M059J (cell line): ENCODE measurements at places on chromosomes 2 and 18.

DNA sequence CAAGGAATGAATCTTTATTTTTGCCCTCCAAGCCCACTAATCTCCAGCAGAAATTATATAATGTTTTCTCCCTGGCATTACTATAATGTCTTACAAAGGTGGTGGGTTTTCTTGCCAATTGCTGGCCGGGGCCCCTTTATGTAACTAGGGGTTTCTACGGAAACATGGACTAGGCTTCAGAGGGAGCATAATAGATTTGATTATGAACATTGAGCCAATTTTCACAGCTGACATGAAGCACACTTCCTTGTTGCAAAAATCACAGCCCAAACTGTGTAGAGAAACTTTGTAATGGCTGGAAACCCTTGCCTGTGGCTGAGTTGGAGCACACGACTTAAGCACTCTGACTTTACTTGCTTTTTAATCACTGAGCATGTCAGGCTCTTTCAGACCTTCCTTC is 3.8 kb upstream of the CYRIA start:
- no peak for DNase-seq

- DNase-seq = no peak
Observed at GRCh38 chr2:204738721-204739120, 193.4 kb downstream of the PARD3B start.

GRCh38 chr2:100893392-100894104 is 73.6 kb downstream of the NPAS2 start:
- DNase-seq = peak; percentile 72

DNA sequence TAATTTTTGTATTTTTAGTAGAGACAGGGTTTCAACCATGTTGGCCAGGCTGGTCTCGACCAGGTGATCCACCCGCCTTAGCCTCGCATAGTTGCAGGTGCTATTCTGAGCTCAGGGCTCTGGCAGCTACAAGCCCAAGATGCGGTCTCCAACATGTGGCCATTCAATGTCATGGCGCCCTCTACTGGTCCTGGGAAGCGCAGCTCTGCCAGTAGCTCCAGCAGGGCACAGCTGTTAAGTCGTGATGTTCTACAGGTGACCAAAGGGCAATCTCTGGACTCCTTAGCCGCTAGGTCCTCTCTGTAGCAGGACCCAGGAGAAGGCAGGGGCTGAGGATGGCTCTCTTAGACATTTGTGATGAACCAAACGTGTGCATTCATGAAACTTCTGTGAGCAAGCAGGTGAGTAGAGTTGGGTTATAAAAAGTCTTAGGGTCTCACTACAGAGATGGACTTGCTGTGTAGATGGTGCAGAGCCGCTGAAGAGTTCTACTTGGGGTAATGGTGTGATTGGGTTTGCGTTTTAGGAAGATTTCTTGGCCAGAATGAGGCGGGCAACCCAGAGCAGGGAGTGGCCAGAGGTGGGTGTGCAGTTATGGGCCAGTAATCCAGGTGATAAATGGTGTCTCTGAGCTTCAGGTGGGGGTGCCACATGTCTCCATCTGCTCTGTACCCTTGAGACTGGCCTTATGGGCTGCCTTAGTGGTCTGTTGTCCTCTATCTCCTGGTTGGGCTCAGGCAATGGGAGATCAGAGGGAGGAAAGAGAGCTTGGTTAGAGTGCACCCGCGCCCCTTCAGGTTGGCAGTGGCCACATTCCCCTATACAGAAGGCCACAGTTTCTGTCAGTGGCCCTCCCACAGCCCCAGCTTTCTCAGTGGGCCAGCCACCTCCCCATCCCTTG is 31.0 kb downstream of the IL37 start:
- peak; percentile 78 for DNase-seq

DNA sequence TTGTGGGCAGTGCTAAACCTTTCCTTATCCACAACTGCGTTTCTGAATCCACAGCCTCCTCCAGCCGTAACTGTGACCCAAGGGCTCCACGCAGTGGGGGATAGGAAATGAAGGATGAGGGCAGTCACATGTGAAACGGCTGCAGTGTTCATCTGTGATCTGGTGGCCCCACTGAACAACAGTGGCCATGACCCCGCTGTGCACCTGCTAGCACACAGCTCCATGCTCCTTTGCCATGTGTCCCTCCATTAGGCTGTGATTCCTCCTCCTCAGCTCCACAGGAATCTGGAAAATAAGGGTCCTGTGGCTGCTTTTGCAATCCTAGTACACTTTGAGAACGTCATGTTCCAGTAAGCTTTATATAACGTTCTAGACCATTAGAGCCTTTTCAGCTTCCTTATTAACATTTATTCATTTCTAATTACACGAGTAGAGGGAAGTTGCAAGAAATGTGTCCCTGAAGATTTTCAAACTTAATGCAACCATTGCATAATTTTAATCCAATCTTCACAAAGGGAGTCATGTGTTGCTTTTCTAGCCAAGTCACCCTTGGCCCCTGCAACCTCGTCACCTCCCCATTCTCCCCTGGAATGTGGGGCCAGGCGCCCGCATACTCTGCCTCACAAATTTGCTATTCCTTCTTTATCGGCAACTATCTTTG is 7.1 kb upstream of the NAPG start:
- peak; percentile 51 for DNase-seq

GRCh38 chr2:25176541-25177181 is 8.3 kb upstream of the POMC start:
- no peak for DNase-seq

DNA sequence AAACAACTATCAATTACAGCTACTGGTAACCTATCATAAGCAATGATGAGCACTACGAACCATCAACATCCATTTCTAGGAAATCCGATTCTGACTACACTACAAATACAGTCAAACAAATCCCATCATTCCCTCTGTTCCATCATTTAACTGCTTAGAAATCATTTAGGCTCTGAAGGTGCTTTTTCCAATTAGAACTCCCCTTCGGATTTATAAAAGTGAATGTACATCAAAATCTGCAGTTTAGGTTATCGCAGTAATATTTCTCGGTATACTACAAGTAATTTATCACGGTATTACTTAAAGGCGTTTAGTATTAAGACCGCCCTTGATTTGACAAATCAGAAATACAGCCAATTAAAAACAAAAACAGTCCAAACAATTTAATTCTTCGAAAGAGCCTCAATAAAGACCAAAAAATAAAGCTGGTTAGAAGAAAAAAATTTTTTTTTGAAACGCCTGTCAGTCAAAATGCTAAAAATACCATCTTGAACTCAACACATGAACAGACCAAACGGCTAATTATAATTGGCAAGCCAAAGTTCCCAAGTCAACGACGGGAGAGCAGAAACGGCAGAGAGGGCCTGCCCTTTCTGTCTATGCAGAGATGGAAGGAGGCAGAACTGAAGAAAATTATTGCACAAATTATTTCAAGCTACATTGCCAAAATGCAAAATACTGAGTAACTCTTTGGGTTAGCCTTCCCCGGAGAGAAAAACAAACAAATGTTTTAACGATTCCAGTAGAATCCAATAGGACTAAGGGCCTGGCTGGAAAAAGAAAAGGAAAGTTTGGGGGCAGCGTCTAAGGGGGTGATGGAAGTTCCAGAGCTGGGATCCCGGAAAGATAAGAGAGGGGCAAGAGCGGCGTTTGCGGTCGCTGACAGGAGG is 1.2 kb downstream of the VPS54 start:
- DNase-seq = peak; percentile 56

DNA sequence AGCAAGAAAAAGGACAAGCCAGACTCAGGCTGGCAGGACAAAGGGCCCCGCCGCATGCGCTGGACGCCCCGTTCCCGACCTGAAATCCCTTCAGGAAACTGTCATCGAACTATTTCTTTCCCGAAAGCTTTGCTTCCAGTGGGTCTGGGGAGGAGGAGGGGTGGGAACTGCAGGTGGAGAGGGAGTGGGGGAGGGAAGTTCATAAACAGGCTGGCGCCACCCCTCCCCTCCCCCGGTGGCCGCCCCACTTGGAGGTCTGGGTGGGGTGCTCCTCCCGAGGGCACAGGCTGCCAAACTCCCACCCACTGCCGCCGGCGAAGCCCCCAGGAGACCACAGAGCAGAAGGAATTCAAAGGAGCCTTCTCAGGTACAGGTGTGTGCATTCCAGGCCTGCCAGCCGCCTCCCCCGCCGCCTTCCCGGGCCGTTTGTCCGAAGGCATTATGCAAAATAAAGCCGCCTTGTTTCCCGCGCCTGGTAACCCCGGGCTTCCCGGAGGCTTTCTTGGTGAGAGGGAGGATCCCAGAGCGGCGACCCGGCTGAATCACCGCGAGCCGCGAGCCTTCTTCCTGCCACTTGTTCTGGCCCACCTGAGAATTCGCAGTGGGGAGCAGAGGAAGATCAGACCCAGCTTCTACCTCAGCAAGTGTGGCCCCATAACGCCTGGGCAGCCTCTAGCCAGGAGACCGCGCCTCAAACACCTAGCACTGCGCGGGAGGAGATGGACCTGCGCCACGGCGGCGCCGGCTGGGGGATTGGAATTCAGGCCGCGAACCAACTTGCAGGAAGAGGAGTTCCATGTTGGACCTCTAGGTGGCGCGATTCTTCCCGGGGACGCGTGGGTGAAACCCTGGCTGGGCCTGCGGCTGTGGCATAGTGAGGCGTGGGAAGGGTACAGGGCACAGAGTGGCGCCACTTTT is 101.9 kb downstream of the FOXI3 start:
- no peak for DNase-seq

DNA sequence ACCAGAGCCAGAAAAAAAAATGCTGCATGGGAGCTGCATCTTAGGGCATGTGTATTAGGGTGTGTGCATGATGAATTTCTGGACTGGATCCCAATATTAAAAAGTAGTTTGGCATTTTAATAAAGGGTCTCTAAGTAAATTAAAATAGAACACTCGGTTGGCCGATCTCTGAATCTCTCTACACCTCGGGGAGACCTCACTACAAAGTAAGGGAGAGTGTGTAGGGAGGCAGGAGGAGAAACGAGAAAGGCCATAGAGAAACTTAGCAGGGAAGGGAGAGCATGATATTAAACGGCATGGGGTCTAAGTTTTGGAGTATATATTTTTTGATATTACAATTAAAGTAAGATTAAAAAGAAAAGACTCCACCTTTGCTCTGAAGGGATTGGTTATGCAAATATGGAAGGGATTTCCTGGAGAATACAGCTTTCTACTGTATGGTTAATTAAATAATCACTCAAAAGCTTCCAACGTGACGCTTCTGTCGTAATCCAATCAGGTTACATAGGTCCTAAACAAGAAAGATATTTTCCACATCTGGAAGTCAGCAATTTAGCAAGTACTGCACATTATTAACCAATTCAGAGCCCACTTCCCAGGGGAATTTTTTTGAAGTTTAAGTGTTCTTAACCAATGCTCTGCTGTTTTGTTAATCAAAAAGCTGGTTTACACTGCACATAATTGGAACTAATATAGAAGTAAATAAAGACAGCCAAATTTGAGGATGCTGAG is 1.0 kb upstream of the ZEB2 start:
- DNase-seq = no peak

GRCh38 chr2:32425719-32426141 is 68.9 kb downstream of the BIRC6 start:
- DNase-seq = peak; percentile 61

DNA sequence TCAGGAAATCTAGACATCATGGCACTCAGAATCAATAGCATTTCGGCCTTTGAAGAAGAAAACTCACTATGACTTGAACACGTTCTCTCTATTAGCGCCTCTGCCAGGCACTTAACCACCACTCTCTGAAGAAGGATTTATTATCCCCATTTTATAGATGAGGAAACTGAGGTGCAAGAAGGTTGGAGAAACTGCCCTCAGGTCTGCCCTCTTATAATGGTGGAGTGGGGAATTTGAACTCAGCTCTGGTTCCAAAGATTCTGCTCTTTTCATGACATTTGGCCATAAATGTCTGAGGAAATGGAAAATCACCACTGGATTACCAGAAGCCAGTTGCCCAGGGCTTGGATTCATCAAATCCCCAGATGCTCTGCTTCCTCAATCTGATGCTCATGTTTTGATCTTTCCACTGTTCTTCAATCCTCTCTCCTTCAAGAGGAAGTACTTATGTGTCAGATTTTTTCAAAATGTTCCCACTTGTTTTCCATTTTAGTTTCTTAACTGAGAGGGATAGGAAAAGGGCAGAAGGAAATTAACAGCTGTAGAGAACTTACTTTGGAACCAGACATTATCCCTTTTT is 68.1 kb downstream of the ANTXR1 start:
- no peak for DNase-seq

- DNase-seq = no peak
Observed at GRCh38 chr2:121272596-121272995, 12.4 kb downstream of the TFCP2L1 start.

DNA sequence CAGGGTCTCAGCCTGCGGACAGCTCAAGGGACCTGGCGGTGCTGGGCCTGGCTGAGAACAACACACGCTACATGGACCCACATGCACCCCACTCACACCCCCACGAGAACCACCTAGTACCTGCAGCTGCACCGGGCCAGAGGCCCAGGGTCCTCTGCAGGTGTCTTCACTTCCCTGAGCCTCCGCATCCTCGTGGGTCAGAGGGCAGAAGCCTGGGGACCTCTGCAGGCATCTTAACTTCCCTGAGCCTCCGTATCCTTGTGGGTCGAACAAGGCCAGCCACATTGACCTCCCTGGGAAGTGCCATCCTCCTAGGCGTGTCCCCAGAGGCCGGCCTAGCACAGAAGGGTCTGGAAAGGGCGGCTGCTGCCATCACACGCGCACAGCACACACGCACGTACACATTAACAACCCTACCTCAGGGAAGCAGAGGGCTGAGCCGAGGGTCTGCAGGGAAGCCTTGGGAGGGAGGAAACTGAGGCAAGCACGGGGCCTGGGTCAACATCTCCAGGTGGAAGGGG is 62.5 kb upstream of the HPCAL1 start:
- no peak for DNase-seq

GRCh38 chr2:15311201-15311907 is 249.8 kb downstream of the NBAS start:
- no peak for DNase-seq

DNA sequence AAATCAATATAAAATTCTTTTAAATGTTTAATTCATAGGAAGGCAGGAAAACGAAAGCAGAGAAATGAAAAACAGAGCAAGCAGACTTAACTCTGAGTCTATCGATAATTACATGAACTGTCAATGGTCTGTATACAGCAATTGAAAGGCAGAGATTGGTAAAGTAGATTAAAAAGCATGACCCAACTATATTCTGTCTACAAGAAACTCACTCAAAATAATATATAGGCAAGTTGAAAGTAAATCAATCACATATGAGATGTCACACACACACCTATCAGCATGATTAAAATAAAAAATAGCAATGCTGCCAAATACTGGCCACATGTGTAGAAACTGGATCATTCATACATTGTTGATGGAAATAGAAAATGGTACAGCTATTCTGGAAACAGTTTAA is 136.4 kb upstream of the CYP1B1 start:
- DNase-seq = no peak

- no peak for DNase-seq
Observed at GRCh38 chr2:188439986-188440385, 148.3 kb downstream of the GULP1 start.

DNA sequence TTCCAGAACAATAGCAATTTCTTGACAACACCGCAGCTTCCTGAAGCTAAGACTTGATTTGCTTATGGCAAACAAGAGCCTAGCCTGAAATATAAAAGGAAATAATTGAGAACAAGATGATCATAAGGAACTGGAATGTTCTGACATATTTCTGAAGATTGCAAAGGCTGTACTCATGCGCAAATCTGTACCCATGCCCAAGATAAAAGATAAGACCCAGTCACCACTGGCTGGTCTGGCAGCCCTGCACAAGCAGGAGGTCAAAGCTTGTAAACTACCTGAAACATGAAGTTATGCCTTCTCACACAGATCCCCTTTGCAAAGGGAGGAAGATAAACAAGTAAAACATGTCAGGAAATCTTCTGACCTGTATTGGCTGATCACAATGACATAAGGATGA is 160.8 kb upstream of the GYPC start:
- DNase-seq = no peak
